Kidney (tissue), 22 donors: ENCODE measurements at places on chromosomes 13 and 19. TPM values are rescaled to one million over a fixed set of nuclear protein-coding genes. Genes with fewer than 3 reads are reported as not detected.
A peak's percentile ranks its signal among the peaks of the same experiment; 100 is the strongest.

- DNase-seq: no peak
These were observed 91.6 kb downstream of the RGCC start for GRCh38 chr13:41548910-41549309.

GRCh38 chr13:43977911-43978310, 98.2 kb downstream of the LACC1 start:
- DNase-seq: no peak

GRCh38 chr13:98939660-98940191, 38.1 kb downstream of the DOCK9 start:
- peak; percentile 16 for DNase-seq

DNA sequence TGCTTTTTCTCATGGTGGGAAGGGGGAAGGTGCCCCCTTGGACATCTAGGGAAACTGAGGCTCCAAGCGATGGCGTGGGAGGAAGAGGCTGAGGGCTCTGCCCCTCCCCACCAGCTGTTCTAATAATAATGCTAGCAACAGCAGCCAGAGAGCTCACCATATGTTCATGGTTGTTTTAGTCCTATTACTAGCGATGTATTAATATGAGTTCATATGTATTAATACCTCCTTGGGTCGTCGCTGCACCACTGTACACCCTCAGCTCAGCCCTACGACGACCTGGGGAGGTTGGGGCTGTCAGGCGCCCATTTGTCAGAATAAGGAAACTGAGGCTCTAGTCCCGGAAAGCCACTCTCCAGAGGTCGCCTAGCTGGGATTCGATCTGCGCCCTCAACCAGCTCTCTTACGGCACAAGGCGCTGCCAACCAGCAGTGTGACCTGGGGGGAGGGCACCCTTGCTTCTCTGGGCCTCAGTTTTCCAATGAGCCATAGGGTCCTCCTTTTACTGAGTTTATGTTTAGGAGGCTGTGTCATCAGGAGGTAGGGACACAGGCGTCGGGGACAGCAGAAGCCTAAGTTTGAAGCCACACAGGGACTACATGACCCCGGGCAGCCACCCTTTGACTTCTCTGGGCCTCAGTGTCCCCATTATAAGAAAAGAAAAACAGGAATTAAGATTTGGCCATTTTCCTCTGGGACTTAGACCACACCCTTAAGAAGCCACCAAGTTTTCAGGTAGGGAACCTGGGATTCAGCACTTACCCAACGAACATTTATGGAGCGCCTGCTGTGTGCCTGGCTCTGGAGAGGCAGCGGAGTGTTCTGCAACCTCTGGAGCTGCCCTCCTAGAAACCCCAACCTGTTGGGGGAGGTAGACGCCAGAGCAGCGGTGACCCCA, 664 bp downstream of the MAST3 start:
- DNase-seq: no peak

DNA sequence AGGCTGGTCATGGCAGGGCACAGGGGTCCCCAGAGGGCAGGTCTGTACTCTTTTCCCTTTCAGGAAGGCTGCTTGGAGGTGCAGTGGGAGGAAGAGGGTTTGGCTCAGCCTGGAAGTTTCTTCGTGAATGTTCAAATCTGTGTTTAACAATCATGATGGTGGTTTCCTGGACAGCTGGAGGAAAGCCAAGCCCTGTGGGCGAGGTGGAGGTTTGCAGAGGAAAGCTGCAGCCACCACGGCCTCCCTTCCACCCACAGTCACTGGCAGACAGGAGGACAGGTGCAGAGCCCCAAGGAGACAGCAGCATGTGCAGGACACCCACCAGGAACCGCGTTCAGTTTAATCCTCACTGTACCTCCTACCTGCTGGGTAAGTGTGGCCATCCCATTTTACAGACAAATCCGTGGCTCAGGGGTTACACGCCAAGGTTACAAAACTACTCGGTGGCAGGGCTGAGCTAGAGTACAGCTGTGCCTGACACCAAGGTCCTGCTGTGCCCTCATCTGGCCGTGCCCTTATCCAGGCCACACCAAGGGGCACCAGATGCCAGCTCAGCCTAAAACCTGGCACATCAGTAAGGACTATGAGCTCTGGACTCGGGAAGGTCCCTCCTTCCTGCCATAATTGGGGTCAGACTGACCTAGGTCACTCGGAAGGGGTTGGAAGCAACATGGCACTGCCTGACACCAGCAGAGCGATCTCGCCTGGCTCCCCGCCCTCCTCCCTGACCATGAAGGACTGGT, 34.1 kb downstream of the SUGP2 start:
- DNase-seq: no peak

- DNase-seq: no peak
These were observed 1308.2 kb downstream of the PCDH9 start for GRCh38 chr13:65921933-65922332.

GRCh38 chr13:113072376-113072775, 33.2 kb upstream of the F7 start:
- no peak for DNase-seq

- no peak for DNase-seq
These were observed 3.0 kb upstream of the RAB20 start for GRCh38 chr13:110564472-110564985.

- peak; percentile 63 for DNase-seq
These were observed 173.2 kb downstream of the KDM4B start for GRCh38 chr19:5141850-5142724.

DNA sequence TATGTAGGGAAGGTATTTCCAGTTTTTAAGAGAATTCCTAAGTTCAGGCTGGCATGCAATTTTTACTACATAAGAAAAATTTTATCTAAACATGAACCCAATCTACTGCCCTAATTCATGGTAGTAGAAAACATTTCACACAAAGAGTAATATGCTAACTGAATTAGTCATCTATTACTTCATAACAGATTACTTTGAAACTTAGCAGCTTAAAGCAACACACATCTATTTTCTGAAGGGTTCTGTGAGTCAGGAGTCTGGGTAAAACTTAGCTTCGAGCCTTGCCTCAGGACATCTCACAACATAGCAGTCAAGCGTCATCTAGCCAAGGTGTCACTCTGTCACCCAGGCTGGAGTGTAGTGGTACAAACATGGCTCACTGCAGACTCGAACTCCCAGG, 537.5 kb downstream of the DCT start:
- no peak for DNase-seq

- DNase-seq: no peak
These were observed 14.3 kb upstream of the HSPH1 start for GRCh38 chr13:31175847-31176532.

GRCh38 chr13:23776698-23777574, 112.3 kb downstream of the MIPEP start:
- DNase-seq: no peak

- DNase-seq: no peak
These were observed 2.7 kb upstream of the ACTN4 start for GRCh38 chr19:38644719-38645118.

DNA sequence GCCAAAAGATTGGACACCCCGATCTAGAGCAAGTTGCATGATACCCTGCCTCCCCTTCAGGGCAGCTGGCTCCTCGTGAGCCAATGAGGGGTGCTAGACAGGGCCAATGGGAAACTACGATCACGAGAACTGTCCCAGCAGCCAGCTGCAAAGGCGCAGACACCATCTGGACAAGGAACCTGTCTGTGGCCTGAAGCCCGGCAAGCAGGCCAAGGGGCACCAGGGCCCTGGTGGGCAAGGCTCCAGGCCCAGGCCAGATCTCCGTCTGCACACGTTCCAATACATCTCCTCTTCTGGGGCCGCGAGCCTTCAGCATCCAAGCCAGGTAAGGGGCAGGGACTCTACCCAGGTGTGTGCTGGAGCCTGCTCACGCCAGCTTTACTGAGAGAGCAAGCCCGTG, 20.2 kb downstream of the MED26 start:
- DNase-seq: no peak

- no peak for DNase-seq
These were observed 228.2 kb downstream of the PCDH20 start for GRCh38 chr13:61187471-61187870.

- no peak for DNase-seq
These were observed 61.2 kb downstream of the ZAR1L start for GRCh38 chr13:32253911-32254399.

DNA sequence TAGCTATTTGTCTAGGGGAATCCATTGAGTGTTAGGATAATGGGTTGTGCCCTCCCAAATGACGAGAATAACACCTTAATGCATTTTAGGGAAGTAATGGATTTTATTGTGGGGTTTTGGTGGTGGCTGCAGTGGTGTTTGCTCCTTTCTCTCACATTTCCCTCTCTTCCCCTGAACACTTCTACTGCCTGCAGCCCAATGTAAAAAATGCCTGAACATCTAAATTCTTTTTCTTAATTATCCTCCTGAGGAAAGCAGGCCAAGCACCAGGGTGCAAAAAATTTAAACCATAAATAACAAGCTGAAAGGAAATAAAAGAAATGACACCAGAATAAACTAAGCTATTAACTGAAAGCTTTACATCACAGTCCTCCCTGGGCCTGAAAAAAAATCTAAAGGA, 57.3 kb upstream of the PCDH8 start:
- DNase-seq: no peak

DNA sequence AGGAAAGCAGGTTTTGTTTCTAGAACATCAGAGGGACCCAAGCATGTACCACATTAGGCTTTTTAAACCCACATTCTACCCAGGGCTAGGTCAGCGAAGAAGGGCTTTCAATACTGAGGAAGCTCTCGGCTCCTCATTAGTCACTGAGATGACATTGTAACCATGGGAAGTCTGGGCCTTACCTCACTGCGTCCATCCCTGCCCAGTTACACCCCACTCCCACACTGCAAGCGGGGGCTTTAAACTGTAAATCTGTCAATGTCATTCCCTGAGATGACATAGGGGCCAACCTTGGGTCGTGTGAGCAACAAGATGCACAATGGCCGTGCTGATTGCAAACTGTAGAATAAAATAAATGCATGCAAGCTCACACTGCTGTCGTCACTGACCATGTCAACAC, 21.7 kb upstream of the TFDP1 start:
- no peak for DNase-seq

DNA sequence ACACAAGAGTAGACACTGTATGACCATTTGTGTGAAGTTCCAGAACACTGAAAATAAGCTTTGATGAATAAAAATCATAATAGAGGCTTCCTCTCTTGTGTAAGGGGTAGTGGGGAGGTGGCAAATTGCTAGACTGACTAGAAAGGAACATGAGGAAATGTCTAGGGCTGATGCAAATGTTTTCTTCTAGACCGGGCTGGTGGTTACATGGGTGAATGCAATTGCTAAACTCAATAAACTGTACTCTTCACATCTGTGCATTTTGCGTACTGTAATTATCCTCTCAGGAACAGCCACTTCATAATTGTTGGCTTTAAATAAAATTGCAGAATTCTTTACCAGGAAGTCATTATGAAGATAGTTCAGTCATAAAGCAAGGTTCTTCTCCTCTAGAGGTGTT, 5.2 kb upstream of the KBTBD7 start:
- no peak for DNase-seq

- DNase-seq: no peak
These were observed 168.4 kb upstream of the STARD13 start for GRCh38 chr13:33453936-33454335.

GRCh38 chr13:23793711-23794110, 95.5 kb downstream of the MIPEP start:
- no peak for DNase-seq

GRCh38 chr19:47797996-47798903, 6.1 kb downstream of the TPRX1 start:
- no peak for DNase-seq

GRCh38 chr13:45412274-45413049, 5.7 kb downstream of the SLC25A30 start:
- DNase-seq: no peak

GRCh38 chr13:59247171-59247570, 916.6 kb downstream of the DIAPH3 start:
- no peak for DNase-seq

DNA sequence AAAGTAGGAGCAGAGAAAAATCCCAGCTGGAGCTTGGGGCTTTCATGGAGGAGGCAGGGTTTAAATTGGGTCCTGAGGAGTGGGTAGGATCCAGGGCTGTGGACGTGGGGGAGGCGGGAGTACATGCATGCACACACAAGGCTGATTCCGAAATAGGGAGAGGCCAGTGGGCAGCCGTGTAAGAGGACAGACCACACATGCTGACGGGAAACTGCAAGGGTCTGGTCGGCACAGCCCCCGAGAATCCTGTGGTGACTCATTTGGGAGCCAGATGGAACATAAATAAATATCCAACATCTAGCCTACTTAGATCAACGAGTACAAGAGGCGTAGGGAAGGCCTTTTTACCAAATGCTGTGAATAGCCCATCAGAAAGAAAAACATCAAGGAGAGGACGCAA, 216.3 kb upstream of the ZNF507 start:
- no peak for DNase-seq

DNA sequence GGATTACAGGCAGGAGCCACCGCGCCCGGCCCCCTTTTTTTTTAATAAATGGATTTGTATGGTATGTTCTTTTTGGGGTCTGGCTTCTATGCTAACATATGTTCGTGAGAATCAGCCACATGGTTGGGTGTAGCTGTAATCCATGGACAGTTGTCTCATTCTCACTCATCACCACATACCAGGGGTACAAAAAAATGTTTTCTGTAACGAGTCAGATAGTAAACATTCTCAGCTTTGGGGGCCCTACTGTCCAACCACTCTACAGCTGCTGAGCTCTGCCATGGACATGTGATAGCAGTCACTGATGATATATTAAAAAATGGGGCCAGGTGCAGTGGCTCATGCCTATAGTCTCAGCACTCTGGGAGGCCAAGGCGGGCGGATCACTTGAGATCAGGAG, 5.1 kb upstream of the RETN start:
- DNase-seq: no peak

GRCh38 chr19:48678201-48678600, 5.4 kb upstream of the NTN5 start:
- DNase-seq: no peak

DNA sequence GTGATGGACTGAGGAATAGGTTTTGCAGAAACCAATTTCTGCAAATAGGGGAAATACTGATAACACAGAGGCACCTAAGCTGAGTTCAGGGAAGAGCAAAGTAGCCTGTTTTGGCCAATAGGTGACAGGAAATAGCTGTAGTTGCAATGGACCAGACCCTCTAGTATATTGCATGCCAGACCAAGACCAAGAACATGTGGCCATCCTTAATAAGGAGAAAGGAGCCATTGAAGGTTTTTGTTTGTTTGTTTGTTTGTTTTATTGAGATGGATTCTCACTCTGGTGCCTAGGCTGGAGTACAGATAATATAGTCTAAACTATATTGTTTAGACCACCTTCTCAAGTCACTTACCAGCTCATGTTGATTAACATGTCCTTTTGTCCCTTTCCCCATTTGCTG, 101.5 kb downstream of the ZNF557 start:
- DNase-seq: no peak

Gene C5AR2
- 2.5 TPM for total RNA-seq

Gene FCAR
- total RNA-seq: 1.8 TPM

Gene RNF225
- total RNA-seq: 0.25 TPM

Gene LYPD5
- 4.2 TPM for total RNA-seq

Gene PRTN3
- not detected for total RNA-seq

Gene SKA3
- 1.9 TPM for total RNA-seq

Gene ZNF284
- 2.5 TPM for total RNA-seq

Gene OR7A17
- not detected for total RNA-seq

Gene NTF4
- total RNA-seq: 0.28 TPM

Gene CCDC70
- total RNA-seq: not detected

Gene IGFLR1
- 22.3 TPM for total RNA-seq

Gene ELSPBP1
- total RNA-seq: not detected
